ENCODE measurements at places on chromosomes 16 and 17.

DNA sequence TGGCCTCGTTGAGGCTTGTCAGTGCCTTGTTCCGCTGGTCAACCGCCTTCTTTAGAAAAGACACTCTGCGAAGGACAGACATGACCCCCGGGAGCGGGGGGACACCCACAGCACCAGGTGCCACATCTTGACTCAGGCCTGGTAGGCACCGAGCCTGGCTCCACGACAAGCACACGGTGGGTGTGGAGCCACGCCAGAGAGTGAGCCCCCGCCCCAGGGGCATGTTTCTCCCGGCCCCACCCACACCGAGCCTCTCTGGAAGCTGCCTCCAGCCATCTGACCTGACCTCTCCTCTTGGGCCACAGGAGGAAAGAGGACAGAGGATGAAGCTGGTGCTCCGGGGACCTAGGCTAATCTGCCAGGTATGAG lies 4.6 kb downstream of the FAAP100 start:
- no peak for DNase-seq

- no peak for DNase-seq
Observed at GRCh38 chr16:35910409-35910808, 2451.0 kb downstream of the TP53TG3F start.

- peak; percentile 84 for DNase-seq
Observed at GRCh38 chr16:57609541-57610401, 18.7 kb upstream of the ADGRG1 start.

GRCh38 chr16:81975637-81976036 lies 35.6 kb downstream of the SDR42E1 start:
- DNase-seq = no peak

DNA sequence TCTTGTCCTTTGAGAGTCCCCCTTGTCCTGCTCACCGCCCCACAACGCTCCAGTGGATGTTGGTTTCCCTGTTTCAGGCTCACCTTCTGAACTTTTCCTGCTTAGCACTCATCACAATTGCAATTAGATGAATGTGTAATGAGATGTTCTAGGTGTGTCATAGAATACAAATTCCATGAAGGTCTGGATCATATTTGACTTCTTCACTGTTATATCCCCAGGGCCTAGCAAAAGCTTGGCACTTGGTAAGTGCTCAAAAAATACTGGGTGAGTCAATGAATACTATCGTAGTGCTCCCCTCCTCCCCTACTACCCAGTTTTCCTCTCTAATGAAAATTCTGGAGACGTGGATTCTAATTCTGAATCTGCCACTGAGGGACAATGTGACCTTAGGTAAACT lies 33.1 kb downstream of the DNAH3 start:
- DNase-seq = no peak

GRCh38 chr16:3538222-3538621 lies 37.4 kb downstream of the CLUAP1 start:
- no peak for DNase-seq

GRCh38 chr16:8708536-8708935 lies 34.1 kb downstream of the ABAT start:
- no peak for DNase-seq

DNA sequence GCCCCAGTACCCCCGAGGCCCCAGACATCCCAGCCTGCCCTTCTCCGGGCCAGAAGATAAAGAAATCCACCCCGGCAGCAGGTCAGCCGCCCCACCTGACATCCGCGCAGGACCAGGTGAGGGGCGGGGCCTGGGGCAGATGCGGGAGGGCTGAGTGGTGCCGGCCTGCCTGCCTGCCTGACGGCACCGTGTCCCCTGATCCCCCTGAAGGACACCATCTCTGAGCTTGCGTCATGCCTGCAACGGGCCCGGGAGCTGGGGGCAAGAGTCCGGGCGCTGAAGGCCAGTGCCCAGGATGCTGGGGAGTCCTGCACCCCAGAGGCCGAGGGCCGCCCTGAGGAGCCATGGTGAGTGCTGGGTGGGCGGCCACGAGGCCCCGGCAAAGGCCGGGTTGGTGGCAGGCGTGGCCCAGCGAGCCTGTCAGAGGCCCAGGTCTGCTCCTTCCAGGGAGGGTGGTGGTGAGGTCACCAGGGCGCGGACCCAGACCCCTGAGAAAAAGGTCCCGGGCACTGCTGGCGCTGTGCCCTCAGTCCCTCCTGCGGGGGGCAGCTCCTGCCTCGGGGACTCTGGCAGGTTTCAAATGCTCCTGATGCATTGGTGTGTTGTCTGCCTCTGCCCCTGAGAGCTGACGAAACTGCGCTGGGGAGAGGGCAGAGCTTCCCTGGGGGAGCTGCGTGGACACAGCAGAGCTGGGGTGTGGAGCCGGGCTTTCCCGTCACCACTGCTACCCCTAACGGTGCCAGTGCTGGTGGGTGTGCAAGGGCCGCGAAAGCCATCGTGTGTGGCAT lies 1.2 kb downstream of the CDT1 start:
- peak; percentile 67 for DNase-seq

- DNase-seq = peak; percentile 33
Observed at GRCh38 chr17:34382621-34383124, 19.6 kb upstream of the CCL1 start.

DNA sequence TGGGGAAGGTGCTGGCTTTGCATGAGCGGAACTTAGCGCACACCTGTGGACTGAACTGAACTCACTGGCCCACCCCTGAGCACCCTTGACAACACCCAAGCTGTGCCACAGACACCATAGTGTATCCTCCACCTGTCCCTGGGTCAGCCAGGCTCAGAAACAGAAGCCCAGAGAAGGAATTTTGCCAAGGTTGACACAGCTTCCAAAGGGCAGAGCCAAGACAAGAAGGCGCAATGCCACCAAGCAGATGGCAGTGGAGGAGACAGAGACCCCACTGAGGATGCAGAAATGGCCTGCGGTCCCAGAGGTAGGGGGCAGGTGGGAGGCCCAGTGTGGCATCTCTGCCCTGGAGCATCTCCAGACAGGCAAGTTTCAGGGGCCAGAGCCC lies 169.0 kb downstream of the ENGASE start:
- no peak for DNase-seq

DNA sequence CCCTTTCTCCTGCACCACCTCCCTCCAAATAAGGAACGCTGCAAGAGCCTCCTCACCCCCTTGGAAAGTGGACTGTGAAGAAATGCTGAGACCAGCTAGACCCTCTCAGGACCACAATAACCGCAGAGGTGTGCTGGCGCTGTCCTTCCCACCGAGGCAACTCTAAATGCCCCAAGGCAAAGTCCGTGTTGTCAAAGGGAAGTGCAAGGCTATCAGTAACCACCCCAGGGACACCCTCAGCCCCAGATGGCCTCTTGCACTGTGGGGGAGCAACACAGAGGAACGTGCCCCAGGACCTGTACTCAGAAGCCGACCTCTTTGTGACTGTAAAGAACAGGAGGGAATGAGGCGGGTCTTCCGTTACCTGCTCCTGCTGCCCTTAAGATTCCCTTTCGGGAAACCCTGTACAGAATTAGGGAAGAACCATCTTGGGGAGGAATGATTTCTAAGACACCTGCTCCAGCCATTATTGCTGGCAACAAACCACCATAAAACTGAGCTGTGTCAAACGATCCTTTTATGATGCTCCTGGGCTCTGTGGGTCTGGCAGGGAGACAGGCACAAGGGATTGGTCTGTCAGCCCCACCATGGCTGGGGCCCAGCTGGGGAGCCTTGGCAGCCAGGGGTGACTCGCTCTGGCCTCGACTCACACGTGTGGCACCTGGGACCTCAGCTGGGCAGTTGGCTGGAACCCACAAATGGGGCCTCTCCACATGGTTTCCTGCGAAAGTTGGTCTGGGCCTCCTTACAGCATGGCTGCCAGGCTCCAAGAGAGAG lies 14.6 kb upstream of the MED9 start:
- no peak for DNase-seq
